Activated CD4-positive, alpha-beta T cell treated with anti-CD3 and anti-CD28 coated beads, Interleukin-2, amount 10 ng/mL, durations not matched to agents 7 days and 5 days (primary cell): ENCODE measurements at places on chromosomes 12 and 14. TPM values are rescaled to one million over a fixed set of nuclear protein-coding genes. Genes with fewer than 3 reads are reported as not detected.

ASB2 gene
- 20.7 TPM for total RNA-seq

LALBA gene
- not detected for total RNA-seq

LPAR5 gene
- 6.2 TPM for total RNA-seq

AICDA gene
- not detected for total RNA-seq

CLEC1B gene
- total RNA-seq: not detected

GRIP1 gene
- 0.85 TPM for total RNA-seq

NRL gene
- 3.1 TPM for total RNA-seq

TTC9 gene
- 16.7 TPM for total RNA-seq

HOXC12 gene
- total RNA-seq: not detected

PEBP1 gene
- total RNA-seq: 104 TPM

CATSPERB gene
- 4.8 TPM for total RNA-seq

C14orf132 gene
- 1.5 TPM for total RNA-seq

PLEKHG7 gene
- total RNA-seq: not detected

PTGDR gene
- total RNA-seq: 0.07 TPM

SLC7A8 gene
- 0.64 TPM for total RNA-seq

DNA sequence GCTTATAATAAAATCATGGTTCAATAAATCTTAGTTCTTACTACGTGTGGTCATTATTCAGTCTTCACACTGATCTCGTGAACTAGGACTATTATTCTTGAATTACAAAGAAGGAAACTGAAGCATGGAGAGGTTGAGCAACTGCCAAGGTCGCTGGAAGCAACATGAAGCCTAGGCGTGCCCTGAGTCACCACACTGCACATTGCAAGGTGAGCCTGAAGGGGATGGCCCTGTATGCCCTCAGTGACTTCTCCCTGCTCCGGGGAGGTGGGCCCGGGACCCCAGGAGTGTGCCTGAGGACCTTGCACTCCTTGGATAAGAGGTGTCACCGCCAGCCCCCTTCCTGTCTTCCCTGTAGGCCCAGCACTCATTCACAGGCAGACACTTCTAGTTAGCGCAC lies 161.6 kb downstream of the CACNA1C start:
- DNase-seq: no peak

- DNase-seq: no peak
Measured at GRCh38 chr14:105767315-105767714, 240.9 kb downstream of the TMEM121 start.

GRCh38 chr12:49669796-49670195 lies 37.4 kb downstream of the FMNL3 start:
- no peak for DNase-seq

DNA sequence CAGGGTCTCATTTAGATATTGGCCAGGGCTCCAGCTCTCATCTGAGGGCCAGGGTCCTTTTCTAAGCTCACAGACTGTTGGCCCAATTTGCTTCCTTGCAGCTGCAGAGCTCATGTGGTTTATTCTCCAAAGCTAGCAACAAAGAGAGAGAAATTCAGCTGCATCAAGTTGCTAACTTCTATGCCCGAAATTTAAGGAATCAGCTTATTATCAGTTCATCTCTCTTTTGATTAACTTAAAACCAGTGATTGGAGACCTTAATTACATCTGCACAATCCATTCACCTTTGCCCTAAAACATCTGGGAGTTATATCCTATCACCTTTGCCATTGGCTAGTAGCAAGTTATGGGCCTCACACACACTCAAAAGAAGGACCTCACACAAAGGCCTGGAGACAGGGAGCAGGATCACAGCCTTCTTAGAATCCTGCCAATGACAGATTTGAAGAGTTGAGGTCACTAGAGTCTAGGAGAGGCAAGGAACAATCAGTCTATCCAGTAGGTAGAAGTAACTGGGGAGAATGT lies 258.8 kb upstream of the GARIN6 start:
- DNase-seq: no peak

- no peak for DNase-seq
Measured at GRCh38 chr12:58919231-58920101, 838 bp downstream of the LRIG3 start.

DNA sequence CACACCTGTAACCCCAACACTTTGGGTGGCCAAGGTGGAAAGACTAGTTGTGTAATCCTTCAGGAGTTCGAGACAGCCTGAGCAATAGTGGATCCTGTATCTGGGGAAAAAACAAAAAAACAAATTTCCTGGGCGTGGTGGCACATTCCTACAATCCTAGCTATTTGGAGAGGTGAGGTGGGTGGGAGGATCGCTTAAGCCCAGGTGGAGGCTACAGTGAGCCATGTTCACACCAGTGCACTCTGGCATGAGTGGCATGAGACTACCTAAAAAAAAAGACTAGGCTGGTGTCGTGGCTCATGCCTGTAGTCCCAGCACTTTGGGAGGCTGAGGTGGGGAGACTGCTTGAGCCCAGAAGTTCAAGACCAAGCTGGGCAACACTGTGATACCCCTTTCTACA lies 17.2 kb downstream of the PTGES3 start:
- no peak for DNase-seq

- DNase-seq: no peak
Measured at GRCh38 chr14:81765651-81766275, 232.1 kb upstream of the SEL1L start.

DNA sequence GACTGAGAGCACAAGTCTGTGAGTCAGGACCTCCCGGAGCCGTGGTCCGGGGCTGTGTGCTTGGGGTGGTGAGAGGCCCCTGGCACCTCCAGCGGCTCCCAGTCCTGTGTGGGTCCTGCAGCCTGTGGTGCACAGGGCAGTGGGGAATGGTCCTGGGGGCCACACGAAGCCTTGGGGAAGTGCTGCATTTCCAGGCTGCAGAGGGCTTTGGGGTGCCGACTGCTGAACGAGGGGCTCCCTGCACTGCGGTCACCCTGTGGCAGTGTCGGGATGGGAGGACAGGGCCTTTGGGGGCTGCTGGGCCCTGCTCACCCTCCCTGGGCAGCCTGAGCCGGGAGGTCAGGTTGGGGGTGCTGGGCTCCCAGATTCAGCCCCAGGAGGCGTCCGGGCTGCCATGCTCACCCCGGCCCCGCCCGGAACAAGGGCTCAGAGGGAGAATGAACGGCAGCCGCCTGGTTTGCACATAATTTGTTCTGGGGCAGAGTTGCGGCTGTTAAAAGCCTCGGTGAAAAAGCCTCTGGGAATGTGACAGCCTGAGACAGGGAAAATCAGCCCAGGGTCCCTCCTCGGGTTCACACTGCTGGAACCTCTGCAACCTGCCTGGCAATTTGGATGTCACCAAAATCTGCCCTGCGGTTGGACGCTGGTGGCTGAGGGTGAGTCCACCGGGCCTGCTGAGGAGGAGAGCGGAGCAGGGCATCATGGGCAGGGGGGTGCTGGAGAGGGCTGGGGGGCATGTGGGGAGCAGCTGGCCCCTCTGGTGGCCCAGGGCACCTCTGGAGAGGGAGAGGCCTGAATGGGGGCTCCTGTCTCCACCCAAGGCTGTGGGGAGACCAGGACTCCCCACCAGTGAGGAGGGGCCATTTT lies 109.2 kb downstream of the KIF26A start:
- no peak for DNase-seq

DNA sequence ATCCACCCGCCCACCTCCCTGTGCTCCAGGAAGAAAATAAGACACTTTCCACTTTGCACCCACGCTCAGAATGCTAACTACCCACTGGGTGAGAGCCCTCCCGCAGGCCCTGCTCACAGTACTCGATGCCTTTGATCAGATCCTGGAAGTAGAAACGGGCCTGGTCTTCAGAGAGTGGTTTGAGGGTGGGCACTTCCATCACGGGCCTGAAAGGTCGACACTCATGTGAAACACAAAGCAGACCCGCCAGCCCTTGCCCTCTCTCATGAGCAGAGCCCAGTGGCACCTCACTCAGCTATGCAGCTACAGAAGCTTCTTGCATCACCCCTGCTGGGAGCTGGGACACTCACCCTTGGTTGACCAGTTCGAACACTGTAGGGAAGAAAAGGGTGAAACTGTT lies 41.1 kb downstream of the CAMKK2 start:
- no peak for DNase-seq

- no peak for DNase-seq
Measured at GRCh38 chr12:22101749-22102243, 55.8 kb downstream of the CMAS start.

DNA sequence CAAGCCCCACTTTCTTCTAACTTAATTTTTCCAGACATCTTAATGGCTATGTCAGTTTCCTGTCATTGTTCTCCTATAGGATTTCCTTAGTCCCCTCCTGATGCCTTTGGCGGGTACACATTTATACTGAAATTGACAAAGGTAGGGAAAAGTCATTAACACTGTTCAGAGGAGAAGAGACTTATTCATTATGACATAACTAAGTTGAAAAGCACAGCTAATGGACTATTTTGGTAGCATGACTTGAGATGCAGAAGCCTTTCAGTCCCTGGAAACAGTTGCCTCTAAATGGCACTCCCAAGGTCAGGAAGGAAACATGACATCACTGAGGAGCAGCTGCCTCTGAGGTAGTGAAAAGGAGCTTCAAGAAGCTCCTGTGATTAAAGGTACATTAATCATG lies 317.5 kb upstream of the KITLG start:
- no peak for DNase-seq
